Kidney capillary endothelial cell (primary cell): ENCODE measurements at places on chromosomes 6 and 20.

GRCh38 chr6:14119784-14120183 lies 2.2 kb downstream of the CD83 start:
- DNase-seq = no peak

DNA sequence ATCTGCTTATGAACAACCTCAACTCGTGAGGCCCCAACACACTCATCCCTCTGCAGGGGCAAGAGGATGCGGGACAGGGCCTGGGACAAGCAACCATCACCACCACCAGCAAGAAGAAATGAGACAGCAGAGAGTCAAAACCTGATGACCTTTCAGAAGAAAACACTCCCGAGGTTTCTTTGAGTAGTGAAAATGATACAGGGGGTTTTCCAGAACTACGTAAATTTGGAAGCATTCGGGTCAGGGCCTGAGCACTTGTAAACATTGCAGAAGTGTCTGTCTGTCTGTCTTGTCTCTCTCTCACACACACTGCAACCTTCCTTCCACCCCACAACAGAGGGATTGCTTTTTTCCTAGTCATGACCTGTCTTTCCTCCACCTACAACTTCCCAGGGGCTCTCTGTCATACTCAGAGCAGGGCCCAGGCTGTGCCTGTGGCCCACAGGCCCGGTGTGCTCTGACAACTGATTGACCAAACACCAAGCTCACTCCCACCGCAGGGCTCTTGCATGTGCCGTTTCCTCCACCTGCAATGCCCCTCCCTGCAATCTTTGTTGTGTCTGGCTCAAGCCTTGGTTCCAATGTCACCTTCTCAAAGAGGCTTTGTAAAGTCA lies 90.9 kb downstream of the BMP7 start:
- no peak for DNase-seq

DNA sequence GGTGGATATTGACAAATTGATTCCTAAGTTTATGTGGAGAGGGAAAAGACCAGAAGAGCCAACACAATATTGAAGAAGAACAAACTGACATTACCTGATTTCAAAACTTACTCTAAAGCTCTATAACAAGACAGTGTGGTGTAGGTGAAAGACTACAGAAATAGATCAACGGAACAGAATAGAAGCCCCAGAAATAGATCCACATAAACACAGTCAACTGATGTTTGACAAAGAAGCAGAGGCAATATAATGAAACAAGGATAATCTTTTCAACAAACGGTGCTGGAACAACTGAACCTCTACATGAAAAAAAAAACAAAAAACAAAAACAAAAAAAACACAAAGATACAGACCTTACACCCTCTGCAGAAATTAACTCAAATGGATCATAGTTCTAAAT lies 50.2 kb downstream of the MAP3K5 start:
- DNase-seq = no peak

DNA sequence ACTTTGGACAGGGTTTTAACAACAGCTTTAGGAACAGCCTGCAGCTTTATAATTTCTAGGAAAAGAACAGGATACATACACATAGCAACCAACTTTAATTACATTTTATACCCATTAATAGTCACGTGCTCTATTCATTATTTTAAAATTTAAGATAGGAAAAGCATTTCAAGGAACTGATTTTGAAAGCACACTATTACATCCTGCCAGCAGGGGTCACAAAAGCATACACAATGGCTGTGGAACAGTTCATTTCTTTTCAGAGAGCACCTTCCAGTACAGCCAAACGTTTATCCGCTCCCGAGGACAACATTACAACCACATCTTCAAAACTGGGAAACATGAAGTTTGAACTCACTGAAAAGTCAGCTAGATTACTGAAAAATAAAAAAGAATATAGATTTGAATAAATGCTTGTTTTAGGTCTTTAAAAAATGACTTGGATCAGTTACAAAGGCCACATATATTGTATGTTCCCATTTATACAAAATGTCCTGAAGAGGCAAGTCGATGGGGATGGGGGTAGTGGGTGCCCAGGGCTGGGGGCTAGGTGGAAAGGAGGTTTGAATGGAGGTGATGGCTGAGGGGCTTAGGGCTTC lies 104.6 kb upstream of the EXOC2 start:
- peak; percentile 55 for DNase-seq

DNA sequence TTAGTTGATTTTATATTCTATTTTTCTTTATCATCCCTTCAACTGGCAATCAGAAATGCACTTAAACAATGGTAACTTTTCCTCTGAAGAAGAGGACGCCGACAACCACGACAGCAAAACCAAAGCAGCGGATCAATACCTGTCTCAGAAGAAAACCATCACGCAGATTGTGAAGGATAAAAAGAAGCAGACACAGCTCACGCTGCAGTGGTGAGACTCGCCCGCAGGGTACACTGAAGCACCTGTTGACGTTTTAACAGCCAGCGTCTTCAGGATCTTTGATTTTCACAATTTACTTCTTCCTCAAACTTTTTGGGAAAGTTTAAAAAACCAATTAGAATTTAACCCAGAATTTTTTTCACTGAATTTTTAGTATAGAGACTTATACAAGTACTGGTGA lies 701 bp downstream of the RFX6 start:
- no peak for DNase-seq

DNA sequence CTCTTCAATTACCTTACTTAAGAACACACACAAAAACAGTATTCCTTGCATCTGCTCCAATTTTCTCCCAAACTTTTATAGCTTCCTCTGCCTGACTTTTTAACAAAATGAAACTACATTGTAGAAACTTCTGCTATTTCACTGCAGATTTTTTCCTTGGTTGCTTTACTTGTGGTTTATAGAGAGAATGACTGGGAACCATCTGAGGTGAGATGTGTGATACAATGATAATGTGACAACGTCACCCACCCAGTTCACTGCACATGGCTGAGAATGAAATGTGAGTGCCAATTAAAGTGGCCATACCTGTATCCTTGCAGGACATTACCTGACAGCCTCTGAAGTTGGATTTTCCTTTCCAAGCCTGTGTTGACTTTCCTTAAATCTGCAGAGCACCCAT lies 258.4 kb downstream of the CD83 start:
- no peak for DNase-seq

- DNase-seq = peak; percentile 38
Measured at GRCh38 chr20:32480371-32481241, 104.5 kb downstream of the NOL4L start.

DNA sequence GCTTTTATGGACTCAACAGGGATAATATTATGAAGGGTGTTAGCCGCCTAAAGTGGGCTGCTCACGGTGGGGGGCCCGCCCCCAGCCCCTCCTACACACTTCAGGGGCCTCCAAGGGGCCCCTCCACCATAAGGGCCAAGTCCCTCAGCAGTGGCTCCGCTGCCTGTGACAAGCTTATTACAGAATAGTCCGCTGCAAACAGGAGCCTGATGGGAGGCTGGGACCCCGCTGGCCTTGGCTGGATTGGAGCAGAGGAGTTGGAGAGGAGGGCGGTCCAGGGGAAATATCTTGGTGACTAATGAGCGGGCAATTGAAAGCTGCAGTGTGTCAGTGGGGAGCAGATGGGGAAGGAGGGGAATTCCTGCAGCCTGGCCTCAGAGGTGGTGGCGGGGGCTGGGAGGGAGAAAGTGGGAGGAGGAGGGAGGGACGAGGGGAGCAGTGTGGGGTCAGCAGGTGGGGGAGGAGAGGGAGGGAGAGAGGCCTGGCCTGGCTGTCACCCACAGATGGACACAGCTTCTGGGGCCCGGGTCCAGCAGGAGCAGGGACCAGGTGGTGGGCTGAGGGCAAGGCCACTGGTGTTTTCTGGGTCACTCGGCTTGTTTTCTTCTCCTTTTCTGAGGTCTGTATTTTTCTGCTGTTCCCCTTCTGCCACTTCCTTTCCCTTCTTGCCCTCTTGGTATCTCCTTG lies 57.6 kb upstream of the FOXP4 start:
- DNase-seq = no peak

DNA sequence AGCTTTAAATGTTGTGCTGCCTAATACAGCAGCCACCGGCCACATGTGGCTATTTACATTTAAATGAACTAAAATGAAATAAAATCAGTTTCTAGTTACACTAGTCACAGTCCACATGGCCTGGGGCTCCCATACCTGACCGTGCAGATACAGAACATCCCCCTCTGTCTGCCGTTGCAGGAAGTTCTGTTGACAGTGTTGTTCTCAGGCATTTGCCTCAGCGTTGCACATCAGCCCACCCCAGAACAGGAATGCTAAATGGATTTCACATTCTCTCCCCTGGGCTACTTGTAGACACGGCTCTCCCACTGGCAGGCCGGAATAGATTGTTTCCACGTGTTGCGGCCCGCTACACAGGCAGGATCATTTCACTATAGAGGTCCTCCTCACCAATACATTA lies 26.3 kb downstream of the JAG1 start:
- DNase-seq = no peak

GRCh38 chr6:9408402-9409117 lies 973.2 kb upstream of the SLC35B3 start:
- no peak for DNase-seq
